ENCODE measurements at places on chromosomes 6 and 20. TPM values are rescaled to one million over a fixed set of nuclear protein-coding genes. Genes with fewer than 3 reads are reported as not detected.

Gene SLC22A3
- not detected for total RNA-seq

Gene XKR7
- total RNA-seq: 0.04 TPM

Gene PXDC1
- total RNA-seq: 0.18 TPM

Gene DCBLD1
- 1.9 TPM for total RNA-seq

- no peak for DNase-seq
- H3K4me1 ChIP-seq: no peaks in the 10 kb centered on the region
- H3K27me3 ChIP-seq: peaks cover 6% of the 10 kb centered on the region
- no peak overlapping the region for H3K27ac ChIP-seq
- no peak overlapping the region for H3K4me3 ChIP-seq
- no peaks in the 10 kb centered on the region for H3K36me3 ChIP-seq
Observed at GRCh38 chr6:72464246-72464645, 157.6 kb upstream of the KCNQ5 start.

DNA sequence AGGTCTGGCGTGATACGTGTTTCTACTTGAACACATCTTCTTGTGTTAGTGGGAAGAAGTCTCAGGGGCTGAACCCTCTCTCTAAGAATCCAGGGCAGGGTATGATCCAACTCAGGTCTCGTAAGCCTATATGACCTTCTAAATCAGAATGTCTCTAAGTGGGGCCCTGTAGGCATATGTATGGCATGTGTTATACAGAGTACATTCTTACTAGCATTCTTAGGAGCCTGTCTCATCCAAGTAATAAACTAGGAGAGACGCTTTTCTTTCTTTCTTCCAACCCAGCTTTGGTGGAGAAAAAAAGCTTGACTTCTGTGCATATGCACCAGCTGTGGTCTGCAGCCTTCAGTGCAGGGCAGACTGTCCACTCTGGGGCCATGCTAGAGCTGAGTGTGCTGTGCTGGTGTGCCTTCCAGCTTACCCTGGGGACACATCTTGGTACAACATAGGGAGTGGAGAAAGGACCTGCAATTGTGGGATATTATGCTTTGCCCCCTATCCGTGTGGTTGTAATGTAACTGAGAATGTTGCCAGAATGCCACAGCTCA is 47.3 kb downstream of the L3MBTL3 start:
- no peaks in the 10 kb centered on the region for H3K4me1 ChIP-seq
- no peak for DNase-seq
- H3K27me3 ChIP-seq: no peaks in the 10 kb centered on the region
- no peak overlapping the region for H3K27ac ChIP-seq
- H3K36me3 ChIP-seq: peaks cover 17% of the 10 kb centered on the region
- H3K4me3 ChIP-seq: no peak overlapping the region

DNA sequence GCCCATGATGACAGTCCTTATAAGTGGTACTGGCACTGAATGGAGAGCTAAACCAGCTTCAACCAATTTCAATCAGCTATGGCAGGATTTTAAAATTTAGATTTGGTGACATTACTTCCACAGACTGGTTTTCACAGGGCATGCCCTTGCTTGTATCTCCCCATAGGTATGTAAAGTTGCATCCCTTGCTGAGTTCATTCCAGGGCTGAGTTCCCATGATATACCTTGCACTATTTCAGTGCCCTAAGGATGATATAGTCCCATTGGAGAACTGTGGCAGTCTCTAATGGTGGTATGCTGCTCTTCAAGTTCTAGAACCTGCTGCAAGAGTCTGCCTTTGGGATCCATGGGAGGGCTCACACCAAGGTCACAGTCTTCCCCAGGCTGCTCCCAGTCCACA is 232.7 kb upstream of the MOCS1 start:
- H3K36me3 ChIP-seq: no peaks in the 10 kb centered on the region
- H3K27ac ChIP-seq: no peak overlapping the region
- DNase-seq: no peak
- H3K27me3 ChIP-seq: peaks cover 12% of the 10 kb centered on the region
- H3K4me3 ChIP-seq: no peak overlapping the region

GRCh38 chr6:91221072-91221720 is 634.3 kb upstream of the MAP3K7 start:
- H3K27ac ChIP-seq: no peak overlapping the region
- H3K36me3 ChIP-seq: no peaks in the 10 kb centered on the region
- DNase-seq: no peak
- no peaks in the 10 kb centered on the region for H3K4me1 ChIP-seq

DNA sequence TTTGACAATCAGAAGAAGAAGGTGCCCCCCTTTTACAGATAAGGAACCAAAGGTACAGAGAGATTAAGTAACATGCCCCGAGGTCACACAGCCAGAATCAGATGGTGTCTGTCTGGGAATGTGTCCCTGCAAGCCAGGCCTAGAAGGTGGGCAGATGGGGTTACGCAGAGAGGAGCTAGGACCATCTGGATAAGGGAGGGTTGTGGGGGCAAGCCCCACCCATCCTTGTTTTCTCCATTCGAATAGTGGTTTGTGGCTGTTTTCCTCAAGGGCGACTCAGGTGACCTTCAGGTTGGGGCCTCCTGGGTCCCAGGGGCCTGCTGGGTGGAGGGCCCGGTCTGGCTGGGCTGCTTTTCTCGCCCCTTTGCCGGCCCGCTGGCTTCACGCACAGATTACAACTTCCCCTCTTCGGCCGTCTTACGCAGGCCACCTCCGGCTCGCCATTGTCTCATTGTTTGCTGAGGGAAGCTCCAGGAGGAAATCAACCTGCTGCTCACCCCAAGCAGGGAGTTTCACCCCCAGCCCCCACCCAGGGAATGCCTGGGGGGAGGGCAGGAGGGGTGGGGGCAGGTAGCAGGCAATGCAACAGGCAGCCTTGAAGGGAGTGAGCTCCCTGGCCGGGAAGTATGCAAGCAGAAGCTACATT is 30.8 kb upstream of the CSNK2A1 start:
- no peak for DNase-seq
- H3K4me1 ChIP-seq: no peaks in the 10 kb centered on the region
- H3K4me3 ChIP-seq: no peak overlapping the region
- no peak overlapping the region for H3K27ac ChIP-seq
- H3K27me3 ChIP-seq: peaks cover 38% of the 10 kb centered on the region

DNA sequence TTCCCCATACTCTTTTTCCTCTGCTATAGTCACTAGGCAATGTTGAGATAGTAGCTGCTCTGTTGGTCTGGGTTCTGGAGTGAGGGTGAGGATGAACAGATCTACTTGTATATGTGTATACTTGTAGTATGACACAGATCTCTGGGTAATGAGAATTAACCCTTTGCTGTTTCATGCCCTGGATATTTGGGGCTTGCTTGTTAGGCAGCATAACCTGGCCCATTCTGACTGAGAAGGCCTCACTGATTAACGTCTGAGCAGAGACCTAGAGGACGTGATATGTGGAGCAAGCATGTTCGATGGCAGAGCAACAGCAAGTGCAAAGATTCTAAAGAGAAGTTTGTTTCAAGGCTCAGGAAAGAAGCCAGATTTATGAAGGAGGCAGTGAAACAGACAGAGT is 94.4 kb downstream of the TRMT6 start:
- no peaks in the 10 kb centered on the region for H3K27me3 ChIP-seq
- no peak for DNase-seq
- H3K4me3 ChIP-seq: no peak overlapping the region
- H3K27ac ChIP-seq: no peak overlapping the region
- H3K4me1 ChIP-seq: peaks cover 8% of the 10 kb centered on the region

GRCh38 chr20:36493801-36494114 is 47.6 kb upstream of the MYL9 start:
- H3K4me1 ChIP-seq: peaks cover 32% of the 10 kb centered on the region
- H3K27me3 ChIP-seq: no peaks in the 10 kb centered on the region
- H3K36me3 ChIP-seq: peaks cover 3% of the 10 kb centered on the region

DNA sequence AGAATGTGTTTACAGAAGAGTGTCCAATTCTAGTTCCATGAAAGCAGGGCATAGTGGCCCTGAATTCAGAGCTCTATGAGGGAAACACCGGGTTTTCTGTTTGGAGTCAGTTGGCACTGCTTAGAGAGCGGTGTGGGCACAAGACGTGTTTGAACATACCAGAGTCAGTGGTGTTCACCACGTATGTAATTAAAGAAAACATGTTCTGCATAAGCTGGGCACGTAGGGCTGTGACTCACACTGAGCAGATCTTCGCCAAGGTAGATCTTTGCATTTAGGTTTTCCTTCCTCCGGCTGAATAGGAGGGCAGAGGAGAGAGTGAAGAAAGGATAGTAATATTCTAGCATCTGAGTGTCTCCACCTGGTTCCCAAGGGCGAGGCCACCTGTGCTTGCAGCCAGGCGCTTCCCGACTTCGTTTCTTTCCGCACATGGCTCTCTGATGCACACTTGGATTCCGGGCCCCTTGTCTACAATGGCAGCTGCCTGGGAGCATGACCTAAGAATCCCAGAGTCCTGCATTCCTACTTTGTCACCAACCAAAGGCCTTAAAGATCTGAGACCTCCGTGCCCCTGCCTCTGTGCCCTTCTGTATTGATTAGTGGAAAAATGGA is 136.2 kb downstream of the ERMARD start:
- H3K4me3 ChIP-seq: no peak overlapping the region
- H3K4me1 ChIP-seq: no peaks in the 10 kb centered on the region
- peaks cover 32% of the 10 kb centered on the region for H3K27me3 ChIP-seq
- DNase-seq: no peak

DNA sequence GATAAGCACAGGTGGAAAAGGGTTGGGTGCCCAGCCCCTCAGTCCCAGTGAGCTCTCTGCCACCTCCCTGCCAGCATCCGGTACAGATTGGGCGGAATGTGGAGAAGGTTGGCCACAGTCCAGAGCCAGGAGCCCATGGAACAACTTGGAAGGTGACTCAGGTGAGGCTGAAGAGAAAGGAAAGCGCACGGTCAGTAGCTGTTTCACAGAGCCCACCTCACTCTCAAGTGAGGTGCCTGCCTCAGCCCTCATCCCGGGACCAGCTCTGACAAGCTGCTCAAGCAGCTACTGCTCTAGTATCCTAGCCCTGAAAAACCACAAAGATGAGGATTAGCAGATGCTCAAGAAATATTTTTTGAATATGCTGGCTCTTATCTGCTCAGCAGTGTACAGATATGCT is 1.1 kb upstream of the MMP24OS start:
- peak overlapping the region; percentile 84 for H3K27ac ChIP-seq
- H3K27me3 ChIP-seq: no peaks in the 10 kb centered on the region
- H3K4me3 ChIP-seq: no peak overlapping the region
- DNase-seq: no peak
